ENCODE measurements at places on chromosomes 2 and 18.

- DNase-seq = no peak
Measured at GRCh38 chr2:46270384-46270783, 26.8 kb upstream of the EPAS1 start.

- no peak for DNase-seq
Measured at GRCh38 chr2:179262077-179262660, 2.5 kb downstream of the SESTD1 start.

GRCh38 chr2:43127208-43127940 is 99.0 kb downstream of the ZFP36L2 start:
- no peak for DNase-seq

GRCh38 chr2:191888400-191889166 is 41.7 kb upstream of the CAVIN2 start:
- no peak for DNase-seq

DNA sequence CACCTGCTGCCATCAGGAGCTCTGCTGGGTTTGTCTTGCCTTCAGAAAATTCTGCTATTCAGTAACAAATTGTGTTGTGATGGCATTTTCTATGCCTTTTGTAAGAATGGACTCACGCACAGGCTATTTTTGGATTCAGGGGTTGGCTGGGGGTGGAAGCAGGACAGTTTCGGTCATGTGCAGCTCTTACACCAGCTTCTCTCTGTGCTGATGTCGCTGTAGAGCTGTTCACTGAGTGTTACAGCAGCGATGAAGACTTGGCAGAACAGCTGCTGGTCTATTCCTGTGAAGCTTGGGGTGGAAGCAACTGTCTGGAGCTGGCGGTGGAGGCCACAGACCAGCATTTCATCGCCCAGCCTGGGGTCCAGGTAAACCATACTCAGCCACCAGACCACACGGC is 49.2 kb downstream of the TRPM8 start:
- DNase-seq = no peak

DNA sequence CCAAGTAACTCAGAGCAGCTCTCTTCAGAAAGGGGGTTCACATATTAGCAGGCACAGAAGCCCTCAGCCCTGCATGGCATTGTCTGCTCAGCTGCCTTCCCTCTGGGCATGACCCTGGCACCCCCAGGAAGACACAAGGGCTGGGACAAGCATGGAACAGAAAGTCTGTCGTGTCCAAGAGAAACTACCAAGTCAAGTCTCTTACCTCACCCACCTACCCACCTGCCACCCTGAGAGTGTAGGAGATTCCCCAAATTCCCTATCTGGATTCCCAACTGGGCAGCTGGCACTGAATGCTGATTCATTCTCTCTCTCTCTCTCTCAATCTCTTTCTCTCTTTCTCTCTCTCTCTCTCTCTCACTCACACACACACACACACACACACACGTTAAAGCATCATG is 21.6 kb downstream of the SMAD7 start:
- DNase-seq = no peak

All from SW 1271 (cell line).